ENCODE measurements at places on chromosomes 1 and 21. TPM values are rescaled to one million over a fixed set of nuclear protein-coding genes. Genes with fewer than 3 reads are reported as not detected.

AADACL3 gene
- total RNA-seq, result not detected

SPRR2E gene
- total RNA-seq, result not detected

DNA sequence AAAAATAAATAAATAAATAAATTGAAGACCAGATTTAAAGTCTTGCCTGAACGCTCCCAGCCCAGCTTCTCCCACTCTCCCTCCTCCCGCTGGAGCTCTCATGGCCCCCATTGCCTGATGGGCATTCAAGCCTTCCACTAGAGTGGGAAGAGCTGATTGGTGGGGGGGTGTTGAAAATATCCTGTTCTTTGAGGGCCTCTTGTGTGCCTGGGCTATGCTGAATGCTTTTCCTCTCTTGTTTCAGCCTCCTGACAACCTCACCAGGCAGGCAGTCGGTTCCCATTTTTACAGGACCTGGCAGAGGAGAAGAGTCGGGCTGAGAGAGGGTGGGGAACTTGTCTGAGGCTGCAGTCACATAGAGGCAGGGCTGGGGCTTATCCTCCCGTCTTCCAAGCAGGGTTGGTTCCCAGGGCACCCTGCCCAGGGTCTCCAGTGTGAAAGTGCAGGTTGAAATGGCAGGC is 59.2 kb upstream of the SSBP3 start:
- H3K4me3 ChIP-seq, result no peak overlapping the region
- H3K36me3 ChIP-seq, result no peaks in the 10 kb centered on the region
- peaks cover 5% of the 10 kb centered on the region for H3K27me3 ChIP-seq

- no peaks in the 10 kb centered on the region for H3K27me3 ChIP-seq
- H3K27ac ChIP-seq, result no peak overlapping the region
- H3K36me3 ChIP-seq, result no peaks in the 10 kb centered on the region
- no peak for DNase-seq
- no peak overlapping the region for H3K4me3 ChIP-seq
- H3K4me1 ChIP-seq, result no peaks in the 10 kb centered on the region
These were observed 297.5 kb downstream of the HHIPL2 start for GRCh38 chr1:222250376-222250775.

Measured in activated T-helper 2 cell treated with anti-CD3 and anti-CD28 coated beads, Interferon-gamma antibody, Interleukin-2, Interleukin-4, amounts not matched to agents 10 μg/mL and 5 μg/mL and 100 μg/mL, durations not matched to agents 14 hours and 24 hours and 36 hours (primary cell).